Hepatocyte (in vitro differentiated cells): ENCODE measurements at places on chromosomes 13 and 19. TPM values are rescaled to one million over a fixed set of nuclear protein-coding genes. Genes with fewer than 3 reads are reported as not detected.
A peak's percentile ranks its signal among the peaks of the same experiment; 100 is the strongest.

Gene ENOX1
- 1.6 and 2.4 TPM in 2 replicates for total RNA-seq

Gene INAFM1
- total RNA-seq: 1.7 and 1.9 TPM in 2 replicates

Gene USPL1
- 22.0 and 26.4 TPM in 2 replicates for total RNA-seq

DNA sequence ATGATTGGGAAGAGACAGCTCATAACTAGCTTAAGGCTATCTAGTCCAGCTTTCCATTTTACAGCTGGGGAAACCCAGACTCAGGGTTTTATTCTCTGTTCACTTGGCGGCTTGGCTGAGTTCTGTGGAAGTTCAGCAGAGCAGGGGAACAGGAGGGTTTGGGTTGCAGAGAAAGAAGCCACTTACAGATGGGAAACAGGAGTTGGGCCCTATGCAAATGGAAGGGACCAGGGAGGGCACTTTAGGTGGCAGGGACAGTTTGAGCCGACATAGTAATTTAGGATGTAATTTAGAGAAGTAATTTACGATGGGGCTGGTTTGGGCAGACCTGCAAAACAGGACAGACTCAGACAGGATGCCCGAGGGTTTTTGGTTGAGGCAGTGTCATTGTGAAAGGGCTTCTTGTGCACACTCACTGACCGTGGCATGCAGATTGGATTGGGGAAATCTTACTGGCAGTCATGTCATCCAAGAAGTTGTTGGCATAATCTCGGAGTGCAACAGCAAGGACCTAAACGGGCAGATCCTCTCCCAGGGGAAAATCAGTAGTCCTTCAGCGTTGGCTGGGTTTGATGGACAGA, 47.3 kb upstream of the GPR183 start:
- no peak for DNase-seq

GRCh38 chr19:31392464-31392863, 43.2 kb upstream of the TSHZ3 start:
- no peak for DNase-seq

GRCh38 chr19:16886305-16886880, 2.4 kb upstream of the F2RL3 start:
- peak; percentile 31 for DNase-seq

GRCh38 chr13:57787058-57787791, 155.7 kb downstream of the PCDH17 start:
- DNase-seq: peak; percentile 4

- peak; percentile 58 for DNase-seq
Measured at GRCh38 chr19:49983645-49984229, 22.8 kb upstream of the SIGLEC11 start.

- DNase-seq: no peak
Measured at GRCh38 chr19:19782783-19783182, 38.8 kb downstream of the ZNF506 start.
